ENCODE measurements at places on chromosomes 12 and 14. TPM values are rescaled to one million over a fixed set of nuclear protein-coding genes. Genes with fewer than 3 reads are reported as not detected.

KRT78 gene
- polyA plus RNA-seq = 0.10 TPM

CPM gene
- polyA plus RNA-seq = 0.56 TPM

PDE3A gene
- 7.4 TPM for polyA plus RNA-seq

KRT3 gene
- polyA plus RNA-seq = not detected

PEBP1 gene
- polyA plus RNA-seq = 532 TPM

Data from aorta (tissue), 5 donors.